Epithelial cell of proximal tubule (primary cell): ENCODE measurements at places on chromosomes 2 and 18. TPM values are rescaled to one million over a fixed set of nuclear protein-coding genes. Genes with fewer than 3 reads are reported as not detected.

Gene CSRNP3
- 1.0 and 1.6 TPM in 2 replicates for total RNA-seq

Gene PRSS56
- total RNA-seq = not detected in 2 replicates

DNA sequence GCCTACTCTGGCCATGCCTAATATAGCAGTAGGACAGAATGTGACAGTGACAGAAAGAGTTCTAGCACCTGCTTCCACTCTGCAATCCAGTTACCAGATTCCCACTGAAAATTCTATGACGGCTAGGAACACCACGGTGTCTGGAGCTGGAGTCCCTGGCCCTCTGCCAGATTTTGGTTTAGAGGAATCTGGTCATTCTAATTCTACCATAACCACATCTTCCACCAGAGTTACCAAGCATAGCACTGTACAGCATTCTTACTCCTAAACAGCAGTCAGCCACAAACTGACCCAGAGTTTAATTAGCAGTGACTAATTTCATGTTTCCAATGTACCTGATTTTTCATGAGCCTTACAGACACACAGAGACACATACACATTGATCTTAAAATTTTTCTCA is 45.2 kb upstream of the TTR start:
- no peak for DNase-seq

DNA sequence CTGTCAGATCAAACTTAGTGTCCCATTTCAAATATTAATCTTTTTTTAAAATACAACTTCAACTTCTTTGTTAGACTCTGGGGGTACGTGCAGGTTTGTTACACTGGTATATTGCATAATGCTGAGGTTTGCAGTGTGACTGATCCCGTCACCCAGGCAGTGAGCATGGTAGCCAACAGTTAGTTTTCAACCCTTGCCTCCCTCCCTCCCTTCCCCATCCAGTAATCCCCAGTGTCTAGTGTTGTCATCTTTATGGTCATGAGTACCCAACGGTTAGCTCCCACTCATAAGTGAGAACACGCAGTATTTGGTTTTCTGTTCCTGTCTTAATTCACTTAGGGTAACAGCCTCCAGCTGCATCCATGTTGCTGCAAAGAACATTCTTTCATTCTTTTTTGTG is 23.9 kb downstream of the NOL10 start:
- no peak for DNase-seq

- DNase-seq = no peak
These were observed 591 bp downstream of the SLC16A14 start for GRCh38 chr2:230068016-230068650.

Gene TRAPPC8
- total RNA-seq = 14.6 and 23.1 TPM in 2 replicates

DNA sequence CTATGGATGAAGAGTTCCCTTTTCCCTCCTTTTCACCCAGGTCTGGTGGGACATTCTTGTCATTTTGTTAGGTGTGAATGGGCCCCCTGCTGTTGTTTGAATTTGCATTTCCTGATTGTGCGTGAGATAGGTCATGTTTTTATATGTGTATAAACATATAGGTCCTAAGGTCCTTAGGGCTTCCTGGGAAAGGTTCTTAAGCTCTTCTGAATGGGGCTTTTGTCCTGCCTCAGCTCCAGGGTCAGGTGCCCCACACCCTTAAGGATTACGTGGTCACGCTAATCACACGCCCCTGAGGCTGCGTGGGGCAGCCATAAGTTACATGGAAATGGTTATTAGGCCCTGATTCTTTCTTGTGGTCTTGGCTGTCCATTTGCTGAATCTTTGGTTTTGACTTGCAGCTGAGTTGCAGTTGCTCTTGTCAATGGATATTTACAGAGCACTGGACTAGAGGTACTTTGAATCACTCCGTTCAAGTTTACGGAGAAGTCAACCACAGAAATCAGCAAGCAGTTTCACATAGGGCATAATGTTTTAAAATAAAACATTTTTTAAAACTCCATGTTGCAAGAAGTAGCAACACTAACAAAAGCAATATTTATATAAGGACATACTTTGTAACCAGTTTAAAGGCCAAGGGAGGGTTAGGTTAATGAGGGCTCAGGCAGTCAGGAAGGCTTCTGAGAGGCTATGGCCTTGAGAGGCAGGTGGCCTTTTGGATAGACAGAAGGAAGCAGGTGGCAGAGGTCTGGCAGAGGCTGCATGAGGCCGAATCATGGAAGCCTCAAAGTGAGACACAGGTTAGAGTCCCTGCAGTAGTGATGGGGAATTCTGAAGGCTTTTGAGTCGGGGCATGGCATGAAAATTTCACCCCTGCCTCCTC is 24.2 kb downstream of the LIPG start:
- no peak for DNase-seq

Gene ME2
- total RNA-seq = 57.4 and 60.4 TPM in 2 replicates

Gene IL36G
- total RNA-seq = not detected in 2 replicates

GRCh38 chr2:203689426-203690116 is 16.9 kb upstream of the CD28 start:
- no peak for DNase-seq
